Panc1 (cell line): ENCODE measurements at places on chromosomes 1 and 21.

- DNase-seq: no peak
Observed at GRCh38 chr1:162305969-162306368, 70.7 kb downstream of the SPATA46 start.

- no peak for DNase-seq
Observed at GRCh38 chr1:67716800-67717199, 31.8 kb downstream of the GADD45A start.

DNA sequence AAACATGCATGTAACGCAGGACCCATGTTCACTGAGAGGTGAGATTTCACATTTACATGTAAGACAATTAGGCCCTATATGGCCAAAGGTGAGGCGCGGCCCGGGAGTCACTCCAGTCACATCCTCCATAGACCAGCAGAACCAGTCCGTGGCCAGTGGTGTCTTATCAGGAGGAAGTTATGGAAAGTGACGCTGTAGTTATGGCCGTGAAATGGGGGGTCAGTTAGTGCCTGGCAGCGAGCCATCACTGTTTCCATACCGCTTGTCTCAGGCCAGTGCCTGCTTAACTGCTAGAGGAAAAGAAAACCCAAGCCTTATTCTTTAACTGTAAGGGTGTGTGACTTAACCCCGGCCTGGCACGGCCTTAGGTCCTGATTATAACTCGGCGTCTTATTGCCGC, 6.1 kb downstream of the C1orf159 start:
- DNase-seq: no peak

GRCh38 chr1:232878086-232878485, 72.3 kb upstream of the NTPCR start:
- DNase-seq: no peak

- DNase-seq: no peak
Observed at GRCh38 chr1:109573785-109574184, 25.4 kb downstream of the GNAI3 start.

DNA sequence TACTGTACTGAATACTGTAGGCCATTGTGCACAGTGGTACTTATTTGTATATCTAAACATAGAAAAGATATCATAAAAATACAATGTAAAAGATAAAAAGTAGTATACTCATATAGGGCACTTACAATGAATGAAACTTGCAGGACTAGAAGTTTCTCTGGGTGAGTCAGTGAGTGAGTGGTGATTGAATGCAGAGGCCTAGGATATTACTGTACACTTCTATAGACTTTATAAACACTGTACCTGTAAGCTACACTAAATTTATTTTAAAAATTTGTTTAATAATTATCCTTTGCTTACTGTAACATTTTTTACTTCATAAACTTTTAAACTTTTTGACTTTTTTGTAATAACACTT, 82.5 kb downstream of the FGGY start:
- no peak for DNase-seq

DNA sequence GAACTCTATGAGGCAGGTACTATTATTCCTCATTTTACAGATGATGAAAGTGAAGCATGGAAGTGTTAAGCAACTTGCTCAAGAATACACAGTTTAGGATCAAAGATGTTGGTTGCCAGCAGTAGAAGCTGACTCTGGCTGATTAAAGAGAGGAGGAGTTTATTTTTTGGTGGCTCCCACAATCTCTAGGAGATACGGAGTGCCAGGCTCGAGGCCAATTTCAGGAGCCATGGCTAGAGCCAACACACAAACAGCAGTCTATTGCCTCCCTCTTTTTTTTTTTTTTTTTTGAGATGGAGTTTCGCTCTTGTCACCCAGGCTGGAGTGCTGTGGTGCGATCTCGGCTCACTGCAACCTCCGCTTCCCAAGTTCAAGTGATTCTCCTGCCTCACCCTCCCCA, 19.6 kb downstream of the TTF2 start:
- DNase-seq: no peak

GRCh38 chr1:46094471-46095005, 37.9 kb downstream of the PIK3R3 start:
- no peak for DNase-seq

- no peak for DNase-seq
Observed at GRCh38 chr1:206600527-206600926, 11.7 kb downstream of the EIF2D start.

- DNase-seq: no peak
Observed at GRCh38 chr1:8765198-8765597, 52.2 kb downstream of the RERE start.

GRCh38 chr1:41719590-41719989, 199.1 kb downstream of the HIVEP3 start:
- DNase-seq: no peak

- DNase-seq: no peak
Observed at GRCh38 chr1:220347654-220348175, 75.5 kb upstream of the RAB3GAP2 start.

GRCh38 chr1:12711536-12711935, 4.4 kb upstream of the AADACL3 start:
- DNase-seq: no peak

GRCh38 chr1:235624721-235625333, 24.8 kb downstream of the GNG4 start:
- no peak for DNase-seq

- no peak for DNase-seq
Observed at GRCh38 chr1:43059640-43060574, 101.2 kb upstream of the SLC2A1 start.

DNA sequence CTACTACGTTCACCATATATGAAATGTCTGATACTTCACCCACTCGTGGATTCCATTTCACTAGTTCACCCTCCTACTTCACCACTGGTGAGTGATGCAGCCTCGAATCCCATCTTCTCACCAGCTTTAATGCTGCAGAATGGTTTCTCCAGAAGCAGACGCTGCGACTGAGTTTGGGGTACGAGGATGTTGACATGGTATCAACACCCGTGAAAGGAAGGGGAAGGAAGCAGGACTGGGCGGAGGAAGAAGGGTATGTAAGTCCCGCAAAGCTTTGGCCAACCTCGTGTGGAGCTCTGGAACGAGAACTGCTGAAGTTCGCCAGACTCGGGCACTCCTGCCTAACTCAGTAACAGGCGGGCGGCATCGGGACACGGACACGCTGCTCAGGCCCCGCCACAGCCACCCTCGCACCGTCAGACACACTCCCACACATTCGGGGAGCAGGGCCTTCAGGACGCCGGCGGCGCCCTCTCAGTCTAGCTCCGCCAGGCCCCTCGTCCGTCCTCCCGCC, 833 bp upstream of the DIP2A start:
- no peak for DNase-seq

DNA sequence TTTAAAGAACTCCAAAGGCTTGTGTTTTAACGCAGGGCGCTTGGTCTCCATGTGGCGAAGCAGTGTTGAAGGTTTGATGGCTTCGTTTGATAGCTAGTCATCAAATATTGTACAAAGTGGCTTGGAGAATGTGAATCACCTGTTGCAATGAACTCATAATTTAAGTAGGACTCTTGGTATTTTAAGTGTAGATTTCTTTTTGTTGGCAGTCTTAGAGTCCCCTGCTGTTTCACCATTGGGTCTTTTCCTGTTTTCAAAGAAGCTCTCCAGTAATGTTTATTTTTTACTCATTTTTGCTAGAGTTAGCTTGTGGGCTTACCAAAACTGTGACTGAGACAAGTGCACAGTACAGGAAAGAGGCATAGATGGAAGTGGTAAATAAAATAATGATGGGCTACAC, 26.2 kb downstream of the RASAL2 start:
- no peak for DNase-seq

DNA sequence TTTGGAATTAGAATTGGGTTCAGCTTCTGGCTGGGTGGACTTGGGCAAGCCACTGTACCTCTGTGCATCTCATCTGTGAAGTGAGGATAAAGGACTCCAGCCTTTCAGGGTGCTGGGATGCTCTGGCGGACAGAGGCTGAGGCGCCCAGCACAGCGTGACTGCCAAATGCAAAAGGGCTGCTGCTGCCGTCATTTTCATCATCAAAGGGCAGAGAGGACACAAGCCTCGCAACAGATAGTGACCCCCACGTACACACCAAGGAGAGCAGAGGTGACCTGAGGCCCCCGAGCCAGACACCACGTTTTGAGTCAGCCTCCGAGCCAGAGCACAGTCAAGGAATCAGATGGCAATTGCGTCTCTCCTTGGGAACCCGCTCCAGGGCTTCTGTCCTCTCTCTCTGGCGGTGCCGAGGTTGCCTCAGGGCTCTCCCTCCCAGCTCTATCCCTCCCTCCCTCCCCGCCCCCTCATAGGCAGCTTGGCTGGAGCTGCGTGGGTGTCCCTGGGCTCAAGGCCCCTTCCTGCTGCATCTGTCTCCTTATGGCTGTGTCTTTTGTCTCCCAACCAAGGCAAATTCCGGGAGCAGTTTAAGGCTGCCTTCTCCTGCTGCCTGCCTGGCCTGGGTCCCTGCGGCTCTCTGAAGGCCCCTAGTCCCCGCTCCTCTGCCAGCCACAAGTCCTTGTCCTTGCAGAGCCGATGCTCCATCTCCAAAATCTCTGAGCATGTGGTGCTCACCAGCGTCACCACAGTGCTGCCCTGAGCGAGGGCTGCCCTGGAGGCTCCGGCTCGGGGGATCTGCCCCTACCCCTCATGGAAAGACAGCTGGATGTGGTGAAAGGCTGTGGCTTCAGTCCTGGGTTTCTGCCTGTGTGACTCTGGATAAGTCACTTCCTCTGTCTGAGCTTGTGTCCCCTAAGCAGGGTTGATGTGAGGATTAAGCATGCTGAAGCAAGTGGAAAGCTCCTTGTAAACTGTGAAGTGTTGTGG, 9.0 kb downstream of the HCRTR1 start:
- DNase-seq: no peak

GRCh38 chr21:42302076-42302650, 13.0 kb downstream of the TFF3 start:
- DNase-seq: no peak

GRCh38 chr1:117117697-117118096, 3.9 kb downstream of the TRIM45 start:
- no peak for DNase-seq

DNA sequence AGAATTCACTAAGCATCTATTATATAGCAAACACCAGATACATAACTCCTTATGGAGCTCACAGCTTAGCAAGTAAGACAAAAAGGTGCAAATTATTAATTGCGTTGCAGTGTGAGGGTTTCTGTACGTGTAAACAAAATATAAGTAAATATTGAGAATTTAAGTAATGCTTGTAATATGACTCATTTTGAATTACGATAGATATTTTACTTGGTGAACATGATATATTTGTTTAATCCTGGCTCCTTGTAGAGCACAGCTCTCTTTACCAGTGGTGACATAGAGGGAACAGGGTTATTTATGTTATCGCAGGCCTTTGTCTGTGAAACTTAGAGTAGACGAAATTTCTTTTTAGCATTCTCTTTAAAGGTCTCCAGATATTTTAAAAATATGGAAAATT, 36.4 kb downstream of the LYPLAL1 start:
- DNase-seq: no peak

DNA sequence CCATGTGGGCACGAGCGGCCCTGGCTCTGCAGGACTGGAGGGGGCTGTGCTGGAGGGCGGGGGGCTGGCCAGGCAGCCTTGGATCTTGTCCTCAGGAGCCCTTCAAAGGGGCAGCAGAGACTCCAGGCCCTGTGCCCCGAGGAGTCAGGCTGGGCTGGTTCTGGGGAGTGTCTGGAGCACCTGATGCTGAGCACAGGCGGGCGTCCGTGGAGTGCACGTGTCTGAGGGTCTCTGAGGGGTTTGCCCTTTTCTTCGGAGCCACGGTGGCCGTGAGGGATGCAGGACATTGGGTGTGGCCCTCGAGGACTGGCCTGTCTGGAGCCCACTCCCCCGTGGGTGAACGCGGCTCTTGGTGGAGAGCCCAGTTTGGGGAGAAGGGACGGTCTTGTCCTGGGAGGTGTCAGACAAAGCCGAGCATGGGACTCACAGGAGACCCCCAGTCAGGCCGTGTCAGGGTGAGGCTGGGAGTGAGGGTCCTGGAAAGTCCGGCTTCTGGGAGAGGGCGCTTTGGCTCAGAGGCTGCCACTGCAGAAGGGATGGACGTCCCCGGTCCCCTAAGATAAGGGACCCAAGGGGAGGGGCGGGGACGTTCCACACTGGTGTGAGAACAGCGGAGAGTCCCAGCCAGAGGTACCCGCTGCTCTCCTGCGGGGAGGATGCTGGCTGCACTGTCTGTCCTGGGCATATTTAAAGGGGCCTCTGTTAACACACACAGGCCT, 60.8 kb downstream of the COL18A1 start:
- no peak for DNase-seq

GRCh38 chr21:44779417-44780136, 22.0 kb downstream of the UBE2G2 start:
- no peak for DNase-seq

DNA sequence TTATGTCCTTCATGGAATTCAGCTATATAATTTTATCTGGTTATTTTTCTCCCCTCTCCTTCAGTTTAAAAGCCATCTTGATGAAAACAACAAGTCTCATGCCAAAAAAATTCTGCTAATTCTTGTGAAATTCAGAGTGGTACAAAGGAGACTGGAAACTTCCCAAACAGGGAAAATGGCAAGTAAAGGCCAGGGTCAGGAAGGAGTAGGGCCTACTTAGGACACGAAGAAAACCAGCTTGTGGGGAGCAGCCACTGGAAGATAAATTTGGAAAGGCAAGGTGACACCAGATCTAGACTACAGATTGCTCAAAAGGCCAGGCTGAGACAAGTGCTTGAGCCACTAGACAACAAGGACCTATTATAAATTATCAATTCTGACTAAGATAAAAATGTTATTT, 6.4 kb downstream of the TSTD1 start:
- no peak for DNase-seq

DNA sequence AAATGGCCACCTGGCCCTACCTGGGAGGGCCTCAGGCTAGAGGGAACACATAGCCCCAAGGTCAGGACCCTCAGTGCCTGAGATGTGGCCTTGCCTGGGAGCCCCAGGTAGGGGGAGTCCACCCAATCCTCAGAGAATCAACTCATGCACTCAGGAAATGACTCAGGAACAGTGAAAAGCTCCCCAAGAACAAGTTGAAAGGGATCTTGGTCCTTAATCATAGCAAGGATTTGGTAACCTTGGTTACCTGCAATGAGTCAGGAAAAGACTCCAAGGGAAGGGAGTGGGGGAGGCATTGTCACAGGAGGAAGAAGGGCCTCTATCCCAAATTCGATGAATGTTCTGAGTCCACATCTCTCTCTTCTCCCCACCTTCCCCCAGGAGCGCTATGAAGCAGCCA, 17.0 kb downstream of the MAP7D1 start:
- DNase-seq: no peak

DNA sequence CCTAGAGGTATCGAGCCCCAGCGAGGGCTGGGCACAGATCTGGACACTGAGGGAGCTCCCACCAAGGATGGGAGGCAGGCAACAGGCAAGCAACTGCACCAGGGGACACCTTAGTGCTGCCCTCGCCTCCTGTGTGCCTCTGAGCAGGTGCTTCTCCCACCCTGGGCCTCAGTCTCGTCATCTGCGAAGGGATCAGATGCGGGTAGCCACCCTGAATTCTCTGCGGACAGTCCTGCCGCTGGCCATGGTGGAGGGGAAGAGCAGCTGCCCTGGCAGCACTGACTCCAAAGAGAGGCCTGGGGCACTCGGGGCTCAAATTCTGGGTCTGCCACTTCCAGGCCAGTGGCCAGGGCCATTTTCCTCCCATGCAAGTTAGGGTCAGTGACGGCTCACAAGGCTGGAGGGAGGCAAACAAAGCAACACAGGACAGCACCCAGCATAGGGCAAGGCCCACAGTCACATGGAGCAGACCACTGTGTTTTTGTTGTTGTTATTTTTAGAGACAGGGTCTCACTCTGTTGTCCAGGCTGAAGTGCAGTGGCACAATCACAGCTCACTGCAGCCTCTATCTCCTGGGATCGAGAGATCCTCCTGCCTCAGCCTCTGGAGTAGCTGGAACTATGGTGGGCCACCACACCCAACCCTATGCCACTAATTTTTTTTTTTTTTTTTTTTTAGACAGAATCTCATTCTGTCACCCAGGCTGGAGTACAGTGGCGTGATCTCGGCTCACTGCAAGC, 7.1 kb upstream of the SDC3 start:
- DNase-seq: no peak
